ENCODE measurements at places on chromosomes 3 and 15.
A peak's percentile ranks its signal among the peaks of the same experiment; 100 is the strongest.

DNA sequence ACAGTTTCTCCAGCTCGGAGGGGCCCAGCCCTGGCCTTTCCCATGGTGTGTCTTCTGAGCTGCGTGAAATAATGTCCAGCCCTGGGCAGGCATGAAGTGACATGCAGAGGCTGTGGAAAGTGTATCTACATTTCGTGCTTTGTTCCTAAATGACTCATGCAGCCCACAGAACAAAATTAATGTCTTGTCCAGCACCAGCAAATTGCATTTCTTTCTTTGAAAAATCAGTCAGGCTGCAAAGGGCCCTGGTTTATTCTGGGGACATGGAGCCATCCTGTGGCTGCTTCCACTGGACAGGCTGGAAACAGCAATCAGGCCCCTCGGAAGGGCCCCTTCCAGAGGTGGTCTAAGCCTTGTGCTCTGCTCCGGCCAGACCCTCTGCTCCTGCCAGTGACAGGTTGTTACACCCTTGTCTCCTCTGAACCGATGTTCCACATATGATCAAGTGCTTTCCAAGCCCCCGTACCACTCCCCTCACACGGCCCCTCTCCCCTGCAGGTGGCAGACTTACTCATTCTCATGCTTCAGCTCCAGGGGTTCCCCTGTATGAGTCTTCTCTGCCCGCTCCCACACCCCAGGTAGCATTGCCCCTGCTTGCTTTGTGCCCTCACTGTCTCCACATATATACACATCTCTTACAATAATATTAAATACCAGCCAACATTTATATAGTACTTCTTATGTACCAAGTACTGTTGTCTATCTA, 33.7 kb downstream of the CRYGS start:
- no peak for DNase-seq

DNA sequence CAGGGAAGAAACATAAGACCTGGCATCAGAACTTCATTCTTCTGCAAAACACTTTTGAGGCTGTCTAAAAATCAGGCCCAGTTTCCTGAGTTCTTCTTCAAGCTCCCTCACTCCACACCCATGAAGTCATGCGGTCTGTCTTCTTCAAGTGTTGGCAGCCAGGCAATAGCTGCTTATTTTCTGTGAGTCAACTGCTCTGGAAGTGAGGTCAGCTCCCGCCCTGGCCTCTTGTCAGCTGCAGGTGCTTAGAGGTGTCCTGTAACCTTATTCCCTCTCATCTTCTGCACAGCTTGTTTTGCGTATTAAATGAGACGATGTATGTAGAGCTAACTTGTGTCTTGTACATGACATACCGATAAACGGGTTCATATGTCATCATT, 226.1 kb downstream of the ADAMTS17 start:
- no peak for DNase-seq

DNA sequence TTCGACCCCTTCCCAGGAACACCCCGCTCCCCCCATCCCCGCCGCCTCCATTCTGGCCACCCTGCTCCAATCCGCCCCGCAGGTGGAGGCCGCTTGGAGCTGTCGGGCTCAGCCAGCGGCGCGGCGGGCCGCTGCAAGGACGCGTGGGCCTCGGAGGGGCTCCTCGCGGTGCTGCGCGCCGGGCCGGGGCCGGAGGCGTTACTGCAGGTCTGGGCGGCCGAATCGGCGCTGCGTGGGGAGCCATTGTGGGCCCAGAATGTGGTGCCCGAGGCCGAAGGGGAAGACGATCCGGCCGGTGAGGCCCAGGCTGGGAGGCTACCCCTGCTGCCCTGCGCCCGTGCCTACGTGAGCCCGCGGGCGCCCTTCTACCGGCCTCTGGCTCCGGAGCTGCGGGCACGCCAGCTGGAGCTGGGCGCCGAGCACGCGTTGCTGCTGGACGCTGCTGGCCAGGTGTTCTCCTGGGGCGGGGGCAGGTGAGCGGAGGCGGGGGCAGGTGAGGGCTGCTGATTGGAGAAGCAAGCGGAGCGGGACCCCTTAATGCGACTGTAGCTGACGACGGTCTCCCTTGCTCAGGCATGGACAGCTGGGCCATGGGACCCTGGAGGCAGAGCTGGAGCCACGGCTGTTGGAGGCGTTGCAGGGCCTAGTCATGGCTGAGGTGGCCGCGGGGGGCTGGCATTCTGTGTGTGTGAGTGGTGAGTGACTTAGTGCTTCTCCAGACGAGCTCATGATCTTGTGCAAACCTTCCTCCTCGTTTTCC, 2.5 kb downstream of the RCCD1 start:
- peak; percentile 53 for DNase-seq

- DNase-seq, result no peak
Measured at GRCh38 chr15:36275656-36276055, 303.8 kb upstream of the CDIN1 start.

- no peak for DNase-seq
Measured at GRCh38 chr15:37090543-37091175, 9.7 kb downstream of the MEIS2 start.

- no peak for DNase-seq
Measured at GRCh38 chr3:23830869-23831484, 25.2 kb downstream of the UBE2E1 start.

- no peak for DNase-seq
Measured at GRCh38 chr3:155335724-155336354, 42.4 kb upstream of the STRIT1 start.

DNA sequence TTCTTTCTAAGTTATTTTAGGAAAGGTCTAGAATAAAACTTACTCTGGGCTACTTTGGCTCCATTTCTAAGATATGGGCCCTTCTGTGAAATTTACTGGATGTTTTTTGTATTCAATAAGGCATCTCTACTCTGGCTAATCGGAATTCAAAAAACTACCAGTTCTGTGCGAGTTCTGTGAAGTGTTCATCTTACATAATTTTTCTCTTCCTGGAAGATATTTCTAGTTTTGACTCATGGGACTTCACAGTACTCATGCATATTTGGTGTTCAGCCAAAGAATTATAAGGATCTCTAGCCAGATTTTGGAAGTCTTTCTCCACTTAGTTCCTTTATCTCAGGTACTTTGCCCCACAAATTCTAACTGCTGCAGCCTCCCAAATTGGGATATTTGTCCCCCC, 46.4 kb upstream of the MBNL1 start:
- DNase-seq, result peak; percentile 61

DNA sequence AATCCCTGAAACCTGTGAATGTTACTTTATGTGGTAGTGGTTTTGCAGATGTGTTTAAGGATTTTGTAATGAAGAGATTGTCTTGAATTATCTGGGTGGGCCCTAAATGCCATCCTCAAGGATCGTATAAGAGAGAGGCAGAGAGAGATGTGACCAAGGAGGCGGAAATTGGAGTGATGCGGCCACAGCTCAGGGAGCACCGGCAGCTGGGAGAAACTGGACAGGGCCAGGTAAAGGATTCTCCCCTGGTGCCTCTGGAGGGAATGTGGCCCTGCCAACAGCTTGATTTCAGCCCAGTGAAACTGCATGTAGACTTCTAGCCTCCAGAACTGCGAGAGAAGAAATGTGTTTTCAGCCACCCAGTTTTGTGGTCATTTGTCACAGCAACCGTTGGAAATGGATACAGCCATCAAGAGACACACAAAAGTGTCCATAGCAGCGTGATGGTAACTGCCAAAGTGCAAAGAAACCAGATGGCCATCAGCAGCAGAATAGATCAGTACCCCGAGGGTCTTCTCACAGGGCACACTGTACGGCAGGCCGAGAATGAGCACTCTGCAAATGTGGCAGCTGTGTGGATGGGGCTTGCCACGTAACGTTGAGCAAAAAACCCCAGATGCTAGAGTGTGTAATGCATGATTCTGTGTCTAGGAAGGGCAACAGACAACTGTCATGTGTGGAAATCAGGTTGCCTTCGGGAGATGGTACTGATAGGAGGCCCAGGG, 12.2 kb downstream of the APBA2 start:
- no peak for DNase-seq

DNA sequence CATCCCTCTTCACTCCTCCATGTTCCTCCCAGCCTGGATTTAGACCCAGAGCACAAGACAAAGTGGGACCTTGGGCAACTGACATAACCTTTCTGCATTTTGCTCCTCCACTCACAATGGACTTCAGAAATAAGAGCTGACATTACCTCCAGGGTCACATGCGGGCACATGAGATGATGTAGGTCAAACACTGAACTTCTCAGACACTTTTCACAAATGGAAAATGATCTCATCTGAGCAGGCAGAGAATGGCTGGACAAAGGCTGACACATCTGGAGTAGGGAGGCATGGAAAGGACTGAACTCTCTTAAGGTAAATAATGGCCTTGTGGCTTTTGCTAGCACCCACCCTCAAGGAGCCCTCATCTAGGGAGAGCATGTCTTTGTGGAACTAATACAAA, 849.2 kb upstream of the CFAP20DC start:
- no peak for DNase-seq

- no peak for DNase-seq
Measured at GRCh38 chr3:122991236-122991985, 36.2 kb downstream of the SEMA5B start.

- no peak for DNase-seq
Measured at GRCh38 chr15:43920815-43921214, 94.0 kb downstream of the WDR76 start.

DNA sequence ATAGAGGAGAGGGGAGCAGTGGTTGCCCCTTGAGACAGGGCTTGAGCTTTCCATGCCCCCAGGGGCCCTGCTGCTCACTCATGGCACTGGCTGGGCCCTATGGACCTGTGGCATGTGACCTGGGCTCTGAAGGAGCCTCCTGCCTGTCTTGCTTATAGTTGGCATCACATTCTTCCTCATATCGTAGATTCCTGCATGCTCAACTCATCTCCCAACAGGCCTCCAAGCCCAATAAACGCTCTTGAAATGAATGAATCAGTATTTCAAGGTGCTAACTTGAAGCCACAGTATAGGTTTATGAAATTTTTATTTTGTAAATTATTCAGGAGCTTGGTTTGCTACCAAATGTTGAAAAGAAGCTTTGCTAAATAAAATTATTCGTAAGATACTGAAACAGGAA, 93.3 kb upstream of the SLC7A14 start:
- DNase-seq, result no peak

DNA sequence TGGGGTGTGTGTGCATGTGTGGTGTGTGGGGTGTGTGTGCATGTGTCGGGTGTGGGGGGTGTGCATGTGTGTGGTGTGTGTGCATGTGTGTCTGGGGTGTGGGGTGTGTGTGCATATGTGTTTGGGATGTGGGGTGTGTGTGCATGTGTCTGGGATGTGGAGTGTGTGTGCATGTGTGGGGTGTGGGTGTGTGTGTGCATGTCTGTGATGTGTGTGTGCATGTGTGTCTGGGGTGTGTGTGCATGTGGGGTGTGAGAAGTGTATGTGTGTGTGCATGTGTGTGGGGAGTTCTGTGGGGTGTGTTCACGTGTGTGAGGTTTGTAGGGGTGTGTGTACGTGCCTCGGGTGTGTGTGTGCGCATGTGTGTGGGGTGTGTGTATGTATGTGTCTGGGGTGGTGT, 6.7 kb upstream of the OCA2 start:
- no peak for DNase-seq

All from HFFc6 (cell line).